CD4-positive, alpha-beta T cell treated with Interleukin-6 for 4 hours (primary cell): ENCODE measurements at places on chromosomes 7 and 10.

- DNase-seq: no peak
These were observed 32.3 kb downstream of the C1GALT1 start for GRCh38 chr7:7214398-7215347.

DNA sequence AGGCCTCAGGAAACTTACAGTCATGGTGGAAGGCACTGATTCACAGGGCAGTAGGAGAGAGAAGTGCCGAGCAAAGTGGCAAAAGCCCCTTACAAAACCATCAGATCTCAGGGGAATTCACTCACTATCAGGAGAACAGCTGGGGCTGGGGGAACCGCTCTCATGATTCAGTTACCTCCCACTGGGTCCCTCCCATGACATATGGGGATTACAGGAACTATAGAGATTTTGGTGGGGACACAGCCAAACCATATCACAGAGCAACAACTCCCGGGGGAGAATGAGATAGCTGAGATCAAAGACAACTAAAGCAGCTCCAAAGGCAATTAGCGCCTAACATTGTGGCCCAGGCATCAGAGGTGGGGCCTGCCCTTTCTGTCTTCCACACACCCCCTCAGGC is 85.4 kb upstream of the VOPP1 start:
- no peak for DNase-seq

DNA sequence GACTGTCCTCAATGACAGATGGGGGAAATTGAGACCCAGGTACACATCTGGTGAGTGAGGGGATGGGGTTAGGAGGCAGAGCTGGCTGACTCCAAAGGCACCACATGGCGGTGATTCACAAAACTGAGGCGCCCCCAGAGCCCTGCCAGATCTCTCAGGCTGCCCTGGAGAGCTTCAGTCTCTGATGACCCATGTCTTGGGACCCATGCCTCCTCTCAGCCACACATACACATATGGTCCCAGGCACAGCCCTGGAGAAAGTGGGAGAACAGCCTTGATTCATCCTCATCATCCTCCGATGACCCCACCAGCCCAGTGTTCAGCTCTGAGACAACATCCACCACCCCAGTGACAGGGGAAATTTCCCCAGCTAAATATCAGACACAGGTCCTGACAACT is 426.0 kb downstream of the RPS24 start:
- no peak for DNase-seq

GRCh38 chr7:140638173-140638791 is 2.3 kb downstream of the DENND2A start:
- DNase-seq: no peak

DNA sequence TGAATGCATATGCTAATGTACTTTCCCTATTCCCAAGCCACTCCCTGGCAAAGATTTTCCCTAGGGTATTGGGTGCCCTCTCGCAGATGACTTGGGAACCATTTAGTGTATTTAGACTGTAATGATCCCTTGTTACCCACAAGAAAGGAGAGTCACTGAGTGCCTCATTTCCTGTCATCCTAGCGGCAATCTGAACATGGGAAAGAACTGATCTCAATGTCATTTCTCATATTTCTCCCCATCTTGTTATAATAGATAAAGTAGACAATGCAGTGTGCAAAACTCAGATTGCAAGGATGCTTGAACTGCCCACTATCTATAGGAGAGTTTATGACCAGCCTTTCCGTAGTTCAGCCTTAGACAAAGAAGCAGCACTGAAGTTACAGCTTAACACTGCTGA is 123.3 kb downstream of the MICU1 start:
- no peak for DNase-seq

DNA sequence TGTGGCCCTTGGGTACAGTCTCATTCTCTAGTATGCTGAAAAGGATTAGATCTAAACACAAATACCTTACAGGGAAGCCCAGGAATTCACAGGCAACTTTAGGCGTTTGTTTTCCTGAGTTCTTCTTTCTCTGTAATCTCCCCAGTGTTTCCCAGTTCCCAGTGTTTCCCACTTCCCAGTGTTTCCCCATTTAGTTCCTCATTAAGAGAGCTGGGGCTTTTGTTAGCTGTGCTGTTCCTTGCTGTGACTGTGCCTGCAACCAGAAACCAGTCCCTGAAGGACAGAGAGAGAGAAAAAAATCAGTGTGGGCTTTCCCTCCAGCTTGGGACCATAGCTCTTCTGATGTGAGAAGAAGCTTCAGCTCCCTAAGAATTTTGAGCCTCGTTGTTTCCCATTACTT is 802.9 kb upstream of the COBL start:
- DNase-seq: no peak

DNA sequence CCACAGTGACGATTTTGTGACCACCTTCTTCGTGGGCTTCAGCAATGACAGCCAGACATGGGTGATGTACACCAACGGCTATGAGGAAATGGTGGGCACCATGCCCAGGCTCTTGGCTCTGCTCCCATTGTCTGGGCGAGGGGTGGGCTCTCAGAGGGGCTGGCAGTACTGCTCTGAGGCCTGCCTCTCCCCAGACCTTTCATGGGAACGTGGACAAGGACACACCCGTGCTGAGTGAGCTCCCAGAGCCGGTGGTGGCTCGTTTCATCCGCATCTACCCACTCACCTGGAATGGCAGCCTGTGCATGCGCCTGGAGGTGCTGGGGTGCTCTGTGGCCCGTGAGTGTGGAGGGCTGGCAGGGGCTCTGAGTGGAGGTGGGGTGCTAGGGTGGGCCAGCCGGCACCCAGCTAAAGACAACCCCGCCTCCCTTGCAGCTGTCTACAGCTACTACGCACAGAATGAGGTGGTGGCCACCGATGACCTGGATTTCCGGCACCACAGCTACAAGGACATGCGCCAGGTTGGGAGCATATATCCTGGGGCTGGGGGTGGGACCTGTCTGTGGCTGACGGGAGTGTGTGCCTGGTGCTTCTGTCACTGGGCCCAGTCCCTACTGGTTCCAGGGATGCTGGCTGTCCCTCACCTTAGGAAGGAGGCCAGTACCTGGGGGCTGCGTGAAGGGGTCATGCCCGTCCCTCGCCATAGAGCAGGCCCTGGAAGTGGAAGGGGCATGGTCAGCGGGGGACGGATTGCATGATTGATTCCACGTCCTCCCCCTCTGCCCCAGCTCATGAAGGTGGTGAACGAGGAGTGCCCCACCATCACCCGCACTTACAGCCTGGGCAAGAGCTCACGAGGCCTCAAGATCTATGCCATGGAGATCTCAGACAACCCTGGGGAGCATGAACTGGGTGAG is 6.8 kb downstream of the AEBP1 start:
- no peak for DNase-seq

DNA sequence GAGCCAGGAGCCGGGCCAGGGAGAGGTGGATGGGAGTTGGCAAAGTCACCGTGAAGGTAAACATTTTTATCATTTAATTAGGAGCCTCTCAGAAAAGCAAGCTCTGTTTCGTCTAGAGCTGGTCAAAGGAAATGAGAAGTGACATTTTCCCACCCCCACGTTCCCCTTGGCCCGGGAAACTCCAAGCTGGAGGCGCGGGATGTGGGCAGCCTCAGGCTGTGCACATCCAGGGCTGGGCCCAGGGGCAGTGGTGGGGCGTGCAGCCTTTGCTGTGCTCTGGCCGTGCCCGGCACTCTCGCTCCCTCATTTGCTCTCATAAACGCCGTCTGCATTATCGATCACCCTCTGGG is 135.6 kb upstream of the RET start:
- DNase-seq: no peak

DNA sequence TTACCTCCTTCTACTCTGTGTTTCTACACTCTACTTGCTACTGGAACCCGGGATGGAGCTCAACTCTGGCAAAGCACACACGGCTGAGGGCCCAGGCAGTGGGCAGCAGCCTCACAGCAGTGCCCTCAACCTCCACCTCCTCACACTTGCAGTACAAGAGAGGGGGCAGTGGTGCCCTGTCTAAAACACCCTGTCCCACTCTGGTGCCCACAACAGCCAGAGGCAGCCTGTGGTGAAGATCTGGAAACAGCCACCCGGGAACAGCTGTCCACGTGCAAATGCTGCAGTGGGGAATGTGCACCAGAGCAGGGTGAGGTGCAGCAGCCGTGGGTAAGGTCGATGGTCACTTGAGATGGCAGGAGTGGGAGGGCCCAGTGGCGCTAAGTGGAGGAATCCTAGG is 13.7 kb downstream of the MAT1A start:
- DNase-seq: no peak

DNA sequence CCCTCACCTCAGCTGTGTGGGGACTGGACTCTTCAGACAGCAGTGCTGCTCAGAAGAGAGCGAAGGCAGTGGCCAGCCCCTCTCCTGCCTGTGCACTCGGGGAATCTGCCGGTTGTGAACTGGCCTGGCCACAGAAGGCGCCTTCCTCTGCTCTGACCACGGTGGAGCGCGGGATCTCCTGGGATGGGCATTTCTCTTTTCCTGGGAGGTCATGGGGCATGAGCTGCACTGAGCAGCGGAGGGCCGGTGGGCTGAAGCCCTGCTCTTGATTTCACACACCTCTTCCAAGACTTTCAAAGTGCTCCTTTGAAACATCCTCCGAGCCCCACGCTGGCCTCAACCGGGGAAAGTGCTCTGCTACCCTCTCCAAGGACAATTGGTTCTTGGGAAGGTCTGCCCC is 125.6 kb upstream of the FAM20C start:
- DNase-seq: no peak

DNA sequence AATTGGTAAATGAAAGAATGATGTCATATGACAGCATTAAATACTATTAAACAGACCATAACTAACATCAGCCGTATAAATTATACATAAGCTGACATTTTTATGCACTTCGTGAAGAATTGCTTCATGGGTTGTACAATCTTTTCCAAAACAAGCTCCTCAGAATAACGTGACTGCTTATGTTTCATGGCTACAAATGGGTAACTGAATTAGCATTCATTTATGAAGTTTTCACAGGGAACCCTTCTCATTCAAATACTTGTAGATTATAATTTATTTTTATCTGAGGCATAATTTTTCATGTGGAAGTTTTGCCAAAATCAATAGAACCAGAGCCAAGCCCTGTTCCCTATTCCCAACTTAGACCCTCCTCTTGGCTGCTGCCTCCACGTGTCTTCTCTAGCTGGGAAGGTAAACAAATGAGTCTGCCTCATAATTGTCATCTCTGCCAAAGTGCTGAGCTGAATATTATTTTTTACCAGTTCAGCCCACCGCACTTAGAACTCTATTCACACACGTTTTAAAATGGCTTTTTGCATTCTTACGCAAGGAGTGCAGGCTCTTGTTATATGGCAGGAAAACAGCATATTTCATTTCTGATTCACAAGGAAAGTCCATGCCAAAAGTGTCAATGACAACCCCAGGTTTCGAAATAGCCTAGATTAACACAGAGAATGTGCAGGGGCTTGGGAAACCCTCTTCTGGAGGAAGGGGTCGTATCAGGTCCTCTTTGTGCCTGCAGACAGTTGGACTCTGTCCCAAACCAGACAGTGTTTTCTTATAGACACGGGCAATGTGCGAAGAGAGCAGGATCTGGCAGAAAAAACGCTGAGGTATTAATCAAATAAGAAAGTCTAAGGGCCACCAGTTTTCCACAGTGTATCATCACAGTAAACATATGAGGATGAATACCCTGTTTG is 370.7 kb upstream of the MGMT start:
- DNase-seq: no peak

- DNase-seq: no peak
These were observed 86.0 kb upstream of the ZNF32 start for GRCh38 chr10:43734716-43735115.

DNA sequence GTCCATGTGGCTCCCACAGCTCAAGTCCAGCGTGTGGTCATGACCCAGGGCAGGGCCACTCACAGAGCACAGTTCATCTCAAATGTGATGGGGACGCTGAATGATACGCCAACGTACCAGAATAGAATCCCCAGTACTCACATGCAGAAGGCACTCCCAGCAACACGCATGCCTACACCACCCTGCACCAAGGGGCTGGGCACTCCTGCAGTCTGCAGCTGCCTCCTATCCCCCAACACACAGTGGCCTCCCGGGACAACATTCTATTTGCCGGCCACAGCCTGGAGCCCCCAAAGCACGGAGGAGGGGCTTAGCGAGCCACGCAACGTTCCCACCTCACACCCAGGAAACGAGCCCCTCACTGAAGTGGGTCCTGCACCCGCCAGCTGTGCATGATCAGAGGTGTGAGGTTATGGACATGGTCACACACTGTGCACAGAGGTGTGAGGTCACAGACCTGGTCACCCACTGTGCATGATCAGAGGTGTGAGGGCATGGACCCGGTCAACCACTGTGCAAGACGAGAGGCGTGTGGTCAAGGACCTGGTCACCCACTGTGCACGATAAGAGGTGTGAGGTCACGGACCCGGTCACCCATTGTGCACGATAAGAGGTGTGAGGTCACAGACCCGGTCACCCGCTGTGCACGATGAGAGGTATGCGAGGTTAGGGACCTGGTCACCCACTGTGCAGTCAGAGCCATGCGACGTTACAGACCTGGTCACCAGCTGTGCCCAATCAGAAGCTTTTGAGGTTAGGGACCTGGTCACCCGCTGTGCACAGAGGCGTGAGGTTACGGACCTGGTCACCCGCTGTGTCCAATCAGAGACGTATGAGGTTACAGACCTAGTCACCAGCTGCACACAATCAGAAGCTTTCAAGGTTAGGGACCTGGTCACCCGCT is 182.8 kb downstream of the DIP2C start:
- DNase-seq: no peak

GRCh38 chr10:27646194-27646593 is 99.4 kb downstream of the MKX start:
- no peak for DNase-seq

GRCh38 chr7:84665339-84665738 is 470.8 kb upstream of the SEMA3A start:
- no peak for DNase-seq

DNA sequence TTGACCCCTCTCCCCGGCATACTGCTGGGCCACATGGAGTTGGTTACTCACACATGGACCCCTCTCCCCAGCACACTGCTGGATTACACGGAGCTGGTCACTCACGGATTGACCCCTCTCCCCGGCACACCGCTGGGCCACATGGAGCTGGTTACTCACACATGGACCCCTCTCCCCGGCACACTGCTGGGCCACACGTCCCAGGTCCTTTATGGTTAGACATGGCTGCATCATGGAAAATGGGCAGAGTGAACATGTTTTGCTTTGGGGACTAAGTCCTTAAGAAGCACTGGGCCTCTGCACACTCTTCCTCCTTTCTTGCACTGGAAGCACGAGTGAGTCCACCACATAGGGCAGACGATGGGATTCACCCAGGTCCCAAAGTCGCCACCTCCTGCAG is 102.1 kb upstream of the SHH start:
- DNase-seq: no peak

- DNase-seq: no peak
These were observed 59.6 kb upstream of the TRIL start for GRCh38 chr7:29017713-29018112.

GRCh38 chr7:143210541-143210940 is 11.3 kb upstream of the TAS2R40 start:
- no peak for DNase-seq

DNA sequence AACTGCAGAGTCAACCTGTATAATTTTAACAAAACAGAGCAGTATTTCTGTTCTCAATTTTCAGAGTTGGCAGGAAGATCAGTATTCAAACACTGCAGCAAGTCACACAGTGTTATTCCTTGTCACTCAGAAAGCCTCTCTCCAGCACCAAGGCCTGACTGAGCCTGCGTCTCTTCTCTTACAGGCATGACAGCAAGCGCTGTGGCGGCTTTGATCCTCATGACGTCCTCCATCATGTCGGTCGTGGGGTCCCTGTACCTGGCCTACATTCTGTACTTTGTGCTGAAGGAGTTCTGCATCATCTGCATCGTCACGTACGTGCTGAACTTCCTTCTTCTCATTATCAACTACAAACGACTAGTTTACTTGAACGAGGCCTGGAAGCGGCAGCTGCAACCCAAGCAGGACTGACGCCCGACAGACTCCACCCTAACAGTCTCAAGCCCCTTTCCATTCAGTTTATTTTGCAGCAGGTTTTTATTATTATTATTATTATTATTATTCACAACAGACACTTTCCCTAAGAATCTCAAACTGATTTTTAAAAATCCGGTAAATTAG is 28.0 kb downstream of the GUSB start:
- DNase-seq: no peak
